ENCODE measurements at places on chromosomes 16 and 17.

DNA sequence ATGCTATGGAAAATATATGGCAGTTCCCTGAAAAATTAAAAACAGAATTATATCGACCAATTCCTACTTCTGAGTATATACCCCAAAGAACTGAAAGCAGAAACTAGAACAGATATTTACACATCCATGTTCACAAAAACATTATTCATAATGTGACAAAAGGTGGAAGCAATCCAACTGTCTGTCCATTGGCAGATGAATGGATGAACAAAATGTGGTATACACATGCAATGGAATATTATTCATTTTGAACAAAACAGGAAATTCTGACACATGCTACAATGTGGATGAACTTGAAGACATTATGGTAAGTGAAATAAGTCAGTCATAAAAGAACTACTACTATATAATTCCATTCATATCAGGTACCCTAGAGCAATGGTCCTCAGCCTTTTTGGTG, 263.5 kb upstream of the AXIN2 start:
- no peak for DNase-seq

- no peak for DNase-seq
Measured at GRCh38 chr17:77440560-77440981, 299.8 kb downstream of the SEC14L1 start.

DNA sequence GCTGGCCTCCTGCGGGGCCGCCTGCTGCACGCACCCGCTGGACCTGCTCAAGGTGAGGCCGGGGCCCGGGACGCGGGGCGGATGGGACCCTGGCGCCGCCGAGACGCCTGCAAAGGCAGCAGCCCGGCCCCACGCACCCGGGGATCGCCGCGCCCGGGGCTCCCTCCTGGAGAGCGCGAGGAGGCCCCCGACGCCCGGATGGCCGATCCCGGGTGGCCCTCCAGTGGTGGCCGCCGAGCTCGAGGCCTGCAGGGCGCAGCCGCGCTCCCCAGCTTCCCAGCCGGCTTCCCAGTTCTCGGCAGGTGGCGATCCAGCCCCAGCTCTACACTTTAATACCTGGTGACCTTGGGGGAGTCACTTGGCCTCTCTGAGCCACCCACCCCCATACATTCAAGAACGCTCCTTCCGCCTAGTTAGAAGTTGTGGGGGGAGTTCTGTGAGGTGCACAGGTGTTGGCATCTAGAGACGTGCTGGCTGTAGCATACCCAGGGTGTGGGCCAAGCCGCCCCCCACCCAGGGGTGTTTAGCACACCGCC, 452 bp downstream of the SLC25A10 start:
- DNase-seq: no peak

DNA sequence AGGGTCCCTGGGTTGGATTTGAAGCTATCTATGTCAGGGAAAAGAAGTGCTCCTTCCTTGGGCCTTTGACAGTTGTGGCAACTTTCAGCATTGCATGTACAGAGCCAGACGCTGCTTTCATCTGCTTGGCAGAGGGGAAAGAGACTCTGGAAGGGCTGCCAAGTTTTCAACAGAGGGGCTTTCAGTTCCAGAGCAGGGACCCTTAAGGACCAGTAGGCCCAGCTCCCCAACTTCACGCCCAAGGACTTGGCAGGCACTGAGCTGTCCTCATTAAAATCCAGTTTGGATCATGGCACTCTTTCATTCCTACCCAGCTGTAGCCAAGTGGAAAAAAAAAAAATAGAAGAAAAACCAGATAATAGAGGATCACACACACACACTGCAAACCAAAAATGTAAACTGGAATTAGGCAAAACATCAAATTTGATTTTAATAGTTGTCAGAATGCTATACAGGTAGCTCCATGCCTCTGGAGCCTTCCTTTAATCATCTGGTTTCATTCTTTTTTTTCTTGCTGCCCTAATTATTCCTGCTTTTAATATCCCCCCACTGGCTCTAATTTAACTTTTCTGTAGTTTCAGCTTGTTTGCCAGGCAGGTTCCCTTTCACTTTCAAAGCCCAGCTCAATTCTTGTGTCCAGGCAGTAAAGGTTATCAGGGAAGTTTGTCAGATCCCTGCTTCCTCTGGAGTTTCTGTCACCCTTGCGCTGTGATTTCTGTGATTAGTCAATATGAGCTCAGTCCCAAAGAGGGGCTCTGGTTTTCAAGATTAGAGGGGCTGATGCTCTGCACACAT, 702.6 kb upstream of the CDH8 start:
- no peak for DNase-seq

DNA sequence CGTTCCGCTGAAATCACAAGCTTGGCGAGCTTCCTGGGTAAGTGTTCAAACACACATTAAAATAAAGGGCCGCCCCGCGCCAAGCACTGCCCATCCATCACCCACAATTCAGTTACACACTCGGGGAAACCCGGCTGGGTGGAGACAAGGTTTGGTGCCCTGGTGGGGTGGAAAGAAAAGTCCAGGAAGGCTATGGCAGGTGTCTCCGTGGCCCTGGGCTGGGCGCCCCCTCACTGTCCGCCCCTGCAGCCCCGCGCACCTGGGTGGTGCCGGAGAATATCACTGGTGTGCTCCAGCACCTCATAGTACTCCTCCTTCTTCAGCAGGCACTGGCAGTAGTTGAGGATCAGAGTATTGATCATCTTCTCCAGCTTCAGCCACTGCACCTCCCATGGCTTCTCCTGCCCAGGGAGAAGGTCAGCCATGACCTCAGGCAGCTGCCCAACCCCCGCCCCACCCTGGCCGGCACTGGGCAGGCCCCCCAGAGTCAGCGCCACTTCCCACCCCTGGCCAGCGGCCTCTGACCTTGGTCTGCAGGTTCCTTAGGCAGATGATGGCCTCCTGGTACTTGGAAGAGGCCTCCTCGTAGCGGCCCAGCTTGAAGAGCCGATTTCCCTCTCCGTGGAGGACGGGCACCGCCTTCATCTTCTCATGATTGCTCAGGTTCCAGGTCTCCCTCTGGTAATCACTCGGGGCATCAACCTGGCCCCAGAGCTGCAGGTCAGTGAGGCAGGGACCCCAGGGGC, 8.4 kb downstream of the AIPL1 start:
- no peak for DNase-seq

DNA sequence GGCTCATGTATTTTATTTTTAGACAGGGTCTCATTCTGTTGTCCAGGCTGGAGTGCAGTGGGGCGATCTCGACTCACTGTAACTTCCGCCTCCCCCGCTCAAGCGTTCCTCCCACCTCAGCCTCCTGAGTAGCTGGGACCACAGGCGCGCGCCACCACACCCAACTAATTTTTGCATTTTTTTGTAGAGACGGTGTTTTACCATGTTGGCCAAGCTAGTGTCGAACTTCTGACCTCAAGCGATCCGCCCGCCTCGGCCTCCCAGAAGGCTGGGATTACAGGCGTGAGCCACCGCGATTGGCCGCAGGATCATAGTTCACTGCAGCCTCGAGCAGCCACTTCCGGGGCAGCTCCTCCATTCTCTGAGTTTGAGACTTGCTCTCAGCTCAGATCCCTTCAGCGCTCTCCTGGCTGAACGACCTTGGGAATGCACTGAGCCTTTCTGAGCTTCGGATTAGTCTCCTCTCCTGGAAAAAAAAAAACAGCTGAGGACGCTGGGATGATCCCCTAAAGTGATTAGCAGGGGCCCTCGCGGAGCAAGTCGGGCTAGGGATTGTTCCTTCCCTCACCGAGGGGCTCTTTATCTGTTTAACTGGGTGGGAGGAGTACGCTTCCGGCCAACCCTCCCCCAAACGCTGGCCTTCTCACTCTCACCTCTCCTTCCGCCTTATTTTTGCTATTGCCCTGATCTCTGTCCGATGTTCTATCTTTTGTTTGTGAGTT, 1.1 kb upstream of the PKMYT1 start:
- DNase-seq: no peak

DNA sequence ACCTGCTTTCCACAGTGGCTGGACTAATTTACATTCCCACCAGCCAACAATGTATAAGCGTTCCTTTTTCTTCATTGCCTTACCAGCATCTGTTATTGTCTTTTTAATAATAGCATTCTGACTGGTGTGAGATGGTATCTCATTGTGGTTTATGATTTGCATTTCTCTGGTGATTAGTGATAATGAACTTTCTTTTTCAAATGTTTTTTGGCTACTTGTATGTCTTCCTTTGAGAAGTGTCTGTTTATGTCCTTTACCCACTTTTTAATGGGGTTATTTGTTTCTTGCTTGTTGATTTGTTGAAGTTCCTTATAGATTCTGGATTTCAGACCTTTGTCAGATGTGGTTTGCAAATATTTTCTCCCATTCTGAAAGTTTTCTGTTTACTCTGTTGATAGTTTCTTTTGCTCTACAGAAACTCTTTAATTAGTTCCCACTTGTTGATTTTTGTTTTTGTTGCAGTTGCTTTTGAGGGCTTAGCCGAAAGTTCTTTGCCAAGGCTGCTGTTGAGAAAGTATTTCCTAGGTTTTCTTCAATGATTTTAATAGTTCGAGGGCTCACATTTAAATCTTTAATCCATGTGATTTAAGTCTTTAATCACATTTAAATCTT, 26.8 kb downstream of the ITGAM start:
- DNase-seq: no peak

GRCh38 chr16:86082418-86083030, 183.6 kb downstream of the IRF8 start:
- DNase-seq: no peak

- no peak for DNase-seq
Measured at GRCh38 chr17:1905190-1905913, 75.5 kb downstream of the RPA1 start.

DNA sequence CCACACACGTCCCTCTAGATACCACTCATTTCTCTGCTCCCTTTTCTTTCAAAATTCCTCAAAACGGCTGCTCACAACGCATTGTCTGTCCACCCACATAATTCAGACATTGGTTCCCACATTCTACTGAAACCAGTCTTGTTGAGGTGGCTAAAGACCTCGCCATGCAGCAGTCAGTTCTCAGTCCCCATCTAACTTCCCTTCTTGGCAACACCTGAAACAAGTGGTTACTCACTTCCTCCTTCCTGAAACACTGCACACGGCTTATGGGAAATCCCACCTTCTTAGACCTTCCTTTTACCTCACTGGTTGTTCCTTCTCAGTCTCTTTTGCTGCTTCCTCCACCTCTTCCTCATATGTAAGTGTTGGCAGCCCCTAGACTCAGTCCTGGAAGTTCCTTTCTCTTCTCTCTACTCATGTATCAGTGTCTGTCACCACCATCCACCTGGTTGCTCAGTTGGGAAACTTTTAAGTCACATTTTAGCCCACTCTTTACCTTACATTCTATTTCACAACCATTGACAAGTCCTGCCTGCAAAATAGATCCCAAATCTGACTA, 277.1 kb downstream of the CEP112 start:
- no peak for DNase-seq
